CD4-positive, alpha-beta memory T cell (primary cell): ENCODE measurements at places on chromosomes 2 and 18. TPM values are rescaled to one million over a fixed set of nuclear protein-coding genes. Genes with fewer than 3 reads are reported as not detected.

The KCNF1 gene
- not detected for total RNA-seq

DNA sequence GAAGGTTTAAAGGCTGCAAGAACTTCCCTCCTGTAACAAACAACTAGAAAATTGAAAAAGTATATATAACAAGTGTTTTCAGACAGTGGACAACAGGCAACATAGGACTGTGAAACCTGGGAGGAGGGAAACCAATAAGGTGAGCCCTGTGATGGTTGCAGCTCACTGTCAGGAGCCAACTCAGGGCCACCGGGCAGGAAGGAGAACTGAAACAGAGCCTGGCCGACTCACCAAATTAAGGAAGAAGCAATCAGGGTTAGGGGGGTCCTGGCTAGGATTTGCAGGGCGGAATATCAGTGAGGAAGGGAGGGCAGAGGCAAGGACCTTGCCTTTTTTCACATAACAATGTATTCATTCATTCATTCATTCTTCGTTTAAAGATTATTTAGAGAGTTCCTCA, 21.8 kb upstream of the CNRIP1 start:
- no peak for DNase-seq

The LONRF2 gene
- 0.03 TPM for total RNA-seq

The ASB18 gene
- not detected for total RNA-seq

- no peak for DNase-seq
These were observed 11.2 kb downstream of the ZNF385B start for GRCh38 chr2:179850188-179850587.

The TRIM54 gene
- total RNA-seq = not detected

The GALNT13 gene
- total RNA-seq = not detected

The DAPL1 gene
- total RNA-seq = not detected

The NAT8 gene
- total RNA-seq = not detected
